ENCODE measurements at places on chromosomes 16 and 17.

GRCh38 chr16:83068686-83069085 is 441.9 kb downstream of the CDH13 start:
- peak; percentile 91 for DNase-seq

GRCh38 chr16:1612320-1613111 is at the start of gene CRAMP1:
Gene CRAMP1, plus strand, starts transcription at chr16:1612360. Its CDS starts 2,280 bp downstream, at chr16:1614640.
- DNase-seq, result peak; percentile 29

DNA sequence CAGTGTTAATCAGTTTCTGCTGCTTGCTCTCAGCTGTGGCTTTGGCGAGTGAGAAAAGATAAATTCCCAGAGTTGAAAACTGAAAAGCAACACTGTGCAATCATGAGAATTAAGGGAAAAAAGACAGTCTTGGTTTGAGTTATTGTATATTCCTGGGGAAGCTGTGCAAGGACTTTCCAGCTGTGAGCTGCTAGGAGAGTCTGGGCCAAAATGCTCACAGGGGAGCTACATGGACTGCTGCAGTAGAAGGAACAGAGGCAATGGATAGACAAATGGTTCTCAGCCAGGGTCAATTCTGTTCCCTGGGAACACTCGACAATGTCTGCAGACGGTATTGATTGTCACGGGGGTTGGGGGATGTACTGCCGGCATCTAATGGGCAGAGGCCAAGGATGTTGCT is 102.0 kb upstream of the ADAMTS18 start:
- DNase-seq, result no peak

DNA sequence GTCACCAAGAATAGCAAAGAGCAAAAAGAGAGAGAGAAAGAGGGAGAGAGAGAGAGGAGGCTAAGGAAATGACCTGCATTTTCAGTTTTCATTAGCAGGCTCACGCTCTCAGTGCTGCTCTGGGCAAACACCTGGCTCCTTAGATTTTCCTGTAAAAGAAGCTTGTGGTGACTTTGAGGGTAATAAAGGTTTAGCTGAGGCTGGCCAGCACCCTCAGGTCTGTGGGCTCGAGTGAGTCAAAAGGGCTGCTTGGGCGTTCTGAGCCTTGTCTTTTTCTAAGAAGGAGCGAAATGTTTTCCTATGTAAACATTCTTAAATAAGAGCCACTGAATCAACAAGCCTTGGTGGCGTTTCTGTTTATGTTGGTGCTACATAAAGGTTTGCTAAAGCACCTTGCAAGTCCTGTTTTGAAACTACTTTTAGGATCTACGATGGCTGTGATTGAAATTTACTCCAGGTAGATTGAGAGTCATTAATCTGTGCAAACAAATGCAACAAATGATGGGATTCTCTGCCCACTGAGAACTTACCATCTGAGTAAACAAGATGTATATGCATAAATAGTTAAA is 38.8 kb downstream of the SHISA6 start:
- DNase-seq, result no peak

DNA sequence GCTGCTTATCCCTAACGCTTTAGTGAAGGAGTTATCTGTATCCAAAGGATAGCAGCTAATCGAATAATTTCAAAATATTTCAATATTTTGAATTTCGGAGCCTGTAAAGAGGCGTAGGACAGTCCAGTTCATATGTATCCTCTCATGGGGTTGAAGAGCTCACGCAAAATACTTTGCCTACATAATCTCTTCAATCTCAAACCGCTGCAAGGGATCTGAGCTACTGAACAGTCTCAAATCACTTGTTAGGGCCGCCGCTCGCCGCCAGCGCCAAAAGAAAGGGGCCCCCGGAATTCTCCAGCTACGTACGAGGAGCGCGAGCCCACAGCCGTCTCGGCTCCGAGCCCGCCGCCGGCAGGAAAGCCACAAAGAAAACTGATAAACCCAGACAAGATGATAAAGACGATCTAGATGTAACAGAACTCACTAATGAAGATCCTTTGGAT is 601 bp upstream of the RFWD3 start:
- peak; percentile 57 for DNase-seq

GRCh38 chr16:72112452-72112792 is 18.8 kb downstream of the DHX38 start:
- no peak for DNase-seq

DNA sequence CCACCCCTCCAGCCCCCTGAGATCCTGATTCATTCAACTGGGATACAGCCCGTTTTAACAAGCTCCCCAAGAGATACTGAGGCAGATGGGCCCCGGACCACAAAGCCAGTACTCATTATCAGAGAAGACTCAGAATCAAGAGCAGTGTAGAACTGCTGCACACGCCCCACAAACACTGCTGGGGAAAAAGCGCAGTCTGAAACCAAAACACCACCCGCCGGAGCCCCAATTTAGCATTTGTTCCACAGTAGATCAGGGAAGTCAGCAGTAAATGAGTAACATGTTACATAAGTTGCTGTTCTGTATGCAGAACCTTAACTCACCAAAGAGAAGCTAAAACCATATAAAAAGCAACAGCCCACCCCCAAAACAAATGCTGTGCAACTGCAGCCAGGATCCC is 123.6 kb downstream of the CDYL2 start:
- DNase-seq, result no peak

- DNase-seq, result no peak
Observed at GRCh38 chr16:55041540-55042234, 111.0 kb downstream of the IRX5 start.

DNA sequence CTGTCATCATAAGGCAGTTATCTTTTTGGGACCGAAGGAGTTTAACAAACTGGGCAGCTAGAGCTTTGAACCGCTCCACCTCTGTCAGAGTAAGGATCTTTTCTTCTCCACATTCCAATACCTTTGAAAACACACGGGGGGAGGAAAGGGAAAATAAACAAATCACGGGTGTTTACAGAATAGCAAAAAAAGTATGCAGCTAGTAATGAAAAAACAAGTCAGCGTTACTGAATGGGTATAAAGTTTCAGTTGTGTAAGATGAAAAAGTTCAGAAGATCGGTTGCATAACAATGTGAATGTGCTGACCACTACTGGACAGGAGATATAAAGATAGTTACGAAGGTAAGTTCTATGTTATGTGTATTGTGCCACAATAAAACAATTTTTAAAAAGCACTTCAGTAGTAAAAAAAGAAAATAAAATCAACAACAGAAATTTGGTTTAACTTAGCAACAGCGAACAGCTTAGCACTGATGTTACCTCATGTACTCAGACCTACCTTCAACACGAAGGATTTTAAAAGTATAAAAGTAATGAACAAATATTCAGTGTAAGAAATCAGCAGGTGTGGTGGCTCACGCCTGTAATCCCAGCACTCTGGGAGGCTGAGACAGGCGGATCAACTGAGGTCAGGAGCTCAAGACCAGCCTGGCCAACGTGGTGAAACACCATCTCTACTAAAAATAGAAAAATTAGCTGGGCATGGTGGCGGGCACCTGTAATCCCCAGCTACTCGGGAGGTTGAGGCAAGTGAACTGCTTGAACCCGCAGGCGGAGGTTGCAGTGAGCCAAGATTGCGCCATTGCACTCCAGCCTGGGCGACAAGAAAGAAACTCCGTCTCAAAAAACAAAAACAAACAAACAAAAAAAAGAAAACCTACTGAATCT is 34.3 kb downstream of the MARF1 start:
- no peak for DNase-seq

DNA sequence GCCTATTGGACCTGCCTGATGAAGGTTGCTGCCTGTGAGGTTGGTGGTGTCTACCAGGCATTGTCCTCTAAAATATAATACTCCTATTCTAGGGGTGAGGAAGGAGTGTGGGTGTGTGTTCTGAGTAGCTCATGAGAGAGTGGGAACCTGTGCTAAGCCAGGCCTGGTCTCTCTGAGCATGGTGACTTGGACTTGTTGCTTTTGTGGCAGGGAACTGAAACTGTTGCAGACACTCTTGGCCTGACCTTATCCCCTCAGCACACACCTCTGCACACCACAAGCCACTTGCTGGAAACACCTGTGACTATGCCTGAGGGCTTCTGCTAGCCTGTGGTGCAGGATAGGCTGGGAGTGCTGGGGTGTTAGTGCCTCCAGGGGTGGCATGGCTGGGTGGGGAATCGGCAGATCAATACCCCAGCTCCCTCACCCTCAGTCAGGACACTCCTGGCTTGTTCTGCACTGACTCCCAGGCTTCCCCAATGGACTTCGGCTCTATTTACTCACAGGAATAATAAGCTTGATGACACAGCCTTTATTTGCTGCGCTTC is 29.9 kb downstream of the PLCG2 start:
- no peak for DNase-seq

GRCh38 chr17:57697891-57698711 is 47.0 kb downstream of the CCDC182 start:
- no peak for DNase-seq

DNA sequence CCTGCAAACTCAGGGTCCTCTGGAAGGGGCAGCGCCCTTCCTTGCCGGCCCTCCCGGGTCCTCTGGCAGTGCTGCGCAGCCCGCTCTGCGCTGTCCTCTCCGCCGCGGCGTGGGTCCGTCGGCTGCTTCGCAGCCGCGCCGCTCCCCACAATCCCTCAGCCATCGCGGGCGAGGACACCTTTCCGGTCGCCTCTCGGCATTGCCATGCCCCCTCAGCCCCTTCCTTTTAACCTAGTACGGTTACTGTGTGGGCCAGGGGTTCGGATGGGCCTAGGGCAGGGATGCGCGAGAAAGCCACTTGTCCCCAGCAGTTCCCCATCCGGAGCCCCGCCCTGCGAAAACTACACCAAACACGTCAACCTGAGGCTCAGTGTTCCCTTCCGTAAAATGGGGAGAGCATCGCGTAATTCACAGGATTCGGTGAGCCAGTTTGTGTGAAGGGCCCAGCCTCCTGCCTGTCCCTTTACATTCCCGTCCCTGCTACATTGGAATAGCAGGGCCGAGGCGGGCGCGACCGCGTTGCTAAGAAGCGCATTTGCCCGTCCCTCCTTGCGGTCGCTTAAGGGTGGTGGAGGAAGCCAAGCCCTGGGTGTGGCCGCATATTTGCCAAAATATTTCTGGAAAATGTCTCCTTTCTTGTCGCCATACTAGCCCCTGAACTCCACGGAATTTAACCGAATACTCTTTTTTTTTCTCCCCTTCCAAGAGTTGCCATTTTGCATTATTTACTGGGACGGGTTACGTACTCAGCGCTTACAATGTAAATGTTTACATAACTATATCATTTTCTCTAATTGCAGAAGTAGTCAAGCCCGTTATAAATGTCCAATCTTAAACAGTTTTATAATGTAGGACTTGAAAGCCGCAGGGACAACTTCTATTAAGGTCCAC is 13.2 kb downstream of the COPZ2 start:
- DNase-seq, result no peak

- peak; percentile 3 for DNase-seq
Observed at GRCh38 chr16:31298958-31299357, 39.2 kb downstream of the ITGAM start.

- no peak for DNase-seq
Observed at GRCh38 chr16:2002406-2003230, 7.0 kb downstream of the ZNF598 start.

GRCh38 chr16:68263559-68264127 is 683 bp upstream of the SLC7A6 start:
- DNase-seq, result no peak

GRCh38 chr17:47200325-47200664 is 8.9 kb upstream of the MYL4 start:
- no peak for DNase-seq

- no peak for DNase-seq
Observed at GRCh38 chr17:39246274-39246673, 20.5 kb upstream of the STAC2 start.

DNA sequence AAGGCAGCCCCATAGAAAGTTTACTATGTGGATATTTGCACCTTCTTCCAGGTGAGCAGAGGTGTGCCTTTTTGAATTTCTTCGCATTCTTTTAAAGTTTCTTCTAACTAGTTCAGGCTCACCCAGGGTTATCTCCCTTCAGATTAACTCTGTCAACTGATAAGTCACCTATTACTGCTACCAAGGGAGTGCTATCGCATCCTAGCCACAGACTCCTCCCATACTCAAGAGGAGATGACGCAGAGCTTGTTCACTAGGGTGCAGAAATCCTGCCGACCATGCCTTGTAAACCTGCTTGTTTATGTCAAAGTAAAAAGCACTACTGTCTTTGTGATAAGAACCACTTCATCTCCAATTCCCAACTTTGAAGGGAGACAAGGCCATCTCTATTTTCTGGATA is 390.1 kb downstream of the RBFOX1 start:
- no peak for DNase-seq

- DNase-seq, result no peak
Observed at GRCh38 chr17:17672453-17673368, 8.5 kb upstream of the RAI1 start.

DNA sequence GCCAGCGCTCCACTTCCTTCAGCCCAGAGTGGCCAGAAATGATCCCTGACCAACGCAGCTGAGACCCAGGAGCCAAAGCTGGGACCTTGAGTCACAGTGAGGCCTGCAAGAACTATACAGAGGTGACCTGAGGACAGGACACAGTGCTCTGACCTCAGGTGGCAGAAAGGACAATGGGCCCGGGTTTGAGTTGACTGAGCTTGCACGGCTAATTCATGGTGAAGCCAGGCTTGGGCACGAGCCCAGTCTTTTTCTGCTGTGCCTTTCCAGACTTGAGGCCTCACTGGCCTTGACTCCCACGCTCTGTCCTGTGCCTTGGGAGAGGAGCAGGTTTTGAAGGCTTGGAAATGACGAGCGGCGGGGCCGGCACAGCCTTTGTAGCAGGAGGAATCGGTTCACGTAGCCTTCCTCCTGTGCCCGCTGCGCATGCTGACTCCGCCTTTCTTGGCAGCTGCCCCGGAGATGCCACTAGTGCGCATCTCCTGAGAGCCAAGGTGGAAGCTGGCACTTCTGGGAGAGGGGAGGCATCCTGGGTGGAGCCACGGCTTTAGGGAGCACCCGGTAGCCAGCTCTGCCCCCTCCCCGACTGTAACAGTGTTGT is 34.9 kb downstream of the NDEL1 start:
- no peak for DNase-seq

DNA sequence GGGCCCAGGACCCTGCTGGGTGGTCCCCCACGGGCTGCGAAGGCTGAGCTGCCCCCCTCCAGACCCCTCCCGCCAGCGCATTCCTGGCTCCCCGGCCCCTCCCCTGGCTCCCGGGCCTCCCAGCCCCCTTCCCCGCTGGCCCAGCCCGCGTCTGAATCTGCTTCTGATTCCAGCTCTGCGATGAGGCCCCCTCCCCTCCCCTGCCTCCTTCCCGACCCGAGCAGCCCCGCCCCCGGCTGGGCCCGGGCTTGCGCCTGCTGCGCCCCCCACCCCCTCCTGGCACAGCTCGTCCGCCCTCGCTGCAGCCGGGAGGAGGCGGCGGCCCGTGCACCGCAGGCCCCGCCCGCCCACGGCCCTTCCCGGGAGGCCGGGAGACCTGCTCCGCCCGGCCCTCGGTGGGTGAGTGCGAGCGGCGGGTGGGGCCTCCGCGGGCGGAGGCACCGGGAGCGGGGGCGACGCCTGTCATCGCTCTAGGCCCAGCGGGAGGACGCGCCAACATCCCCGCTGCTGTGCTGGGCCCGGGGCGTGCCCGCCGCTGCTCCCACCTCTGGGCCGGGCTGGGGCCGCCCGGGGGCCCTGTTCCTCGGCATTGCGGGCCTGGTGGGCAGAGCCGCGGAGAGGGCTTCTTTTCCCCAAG is at the start of gene NTN3:
TSS of gene NTN3 (plus strand) at position 282 of the 637 bp plus-strand sequence. CDS start 405 bp downstream, outside the sequence.
- DNase-seq, result no peak
